Activated CD4-positive, alpha-beta memory T cell treated with anti-CD3 and anti-CD28 coated beads for 36 hours (primary cell): ENCODE measurements at places on chromosomes 1 and 21.

GRCh38 chr1:20480243-20480944 lies 5.6 kb downstream of the CAMK2N1 start:
- no peak for DNase-seq

DNA sequence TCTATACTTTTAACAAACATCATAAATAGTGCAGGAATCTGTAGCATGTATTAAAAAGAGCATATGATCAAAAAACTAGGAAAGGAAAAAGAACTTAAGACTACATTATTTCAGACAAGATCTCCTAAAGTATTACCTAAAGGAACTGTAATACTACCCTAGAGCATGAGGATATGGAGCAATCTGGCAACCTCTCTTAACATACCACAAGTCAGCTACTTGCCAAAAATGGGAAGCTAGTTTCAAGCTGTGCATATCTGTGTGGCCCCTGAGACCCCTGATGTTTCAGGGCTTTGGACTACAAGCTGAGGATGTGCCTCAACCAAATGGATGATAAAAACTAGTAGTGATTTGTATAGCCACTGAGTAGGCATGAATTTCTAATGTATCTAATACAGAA lies 525.6 kb downstream of the PTBP2 start:
- DNase-seq = no peak

- no peak for DNase-seq
Measured at GRCh38 chr1:193905288-193906085, 719.1 kb upstream of the B3GALT2 start.

DNA sequence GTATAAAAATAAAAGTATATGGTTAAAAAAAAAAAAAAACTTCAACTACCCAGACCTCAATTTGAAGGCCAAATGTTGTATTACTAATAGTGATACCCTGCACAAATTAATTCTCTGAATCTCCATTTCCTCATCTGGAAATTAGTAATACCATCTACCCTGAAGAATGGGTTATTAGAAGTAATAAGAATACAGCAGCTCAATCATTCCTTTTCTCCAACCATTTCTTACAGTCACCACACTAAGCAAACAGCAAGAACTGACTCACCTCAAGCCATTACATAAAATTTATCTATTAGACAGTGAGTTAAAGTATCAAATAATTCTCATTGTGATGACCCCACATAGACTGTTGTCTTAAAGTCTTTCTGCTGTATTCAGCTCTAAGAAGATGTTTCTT lies 39.6 kb downstream of the RERE start:
- DNase-seq = no peak

- DNase-seq = no peak
Measured at GRCh38 chr1:82689217-82689616, 888.5 kb downstream of the ADGRL2 start.

GRCh38 chr21:40976198-40977109 lies 129.5 kb upstream of the DSCAM start:
- DNase-seq = no peak

DNA sequence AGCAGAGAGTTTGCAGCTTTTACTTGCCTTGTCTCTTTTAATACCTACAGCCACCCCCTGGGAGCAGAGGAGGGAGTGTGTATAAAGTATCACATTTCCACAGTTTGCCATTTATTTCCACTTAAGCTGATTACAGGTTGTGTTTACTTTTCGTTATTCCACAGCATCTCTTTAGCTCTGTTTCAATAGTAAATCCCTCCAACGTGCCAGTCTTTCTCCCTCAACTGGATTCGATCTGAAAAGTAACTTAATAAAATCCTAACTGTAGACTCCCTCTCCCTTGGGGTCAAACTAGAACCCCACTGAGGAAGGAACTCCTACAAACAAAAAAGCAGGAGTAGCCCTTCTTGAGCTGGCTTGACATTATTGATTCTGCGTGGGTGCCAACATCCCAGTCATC lies 3.1 kb upstream of the FCGR2A start:
- no peak for DNase-seq

DNA sequence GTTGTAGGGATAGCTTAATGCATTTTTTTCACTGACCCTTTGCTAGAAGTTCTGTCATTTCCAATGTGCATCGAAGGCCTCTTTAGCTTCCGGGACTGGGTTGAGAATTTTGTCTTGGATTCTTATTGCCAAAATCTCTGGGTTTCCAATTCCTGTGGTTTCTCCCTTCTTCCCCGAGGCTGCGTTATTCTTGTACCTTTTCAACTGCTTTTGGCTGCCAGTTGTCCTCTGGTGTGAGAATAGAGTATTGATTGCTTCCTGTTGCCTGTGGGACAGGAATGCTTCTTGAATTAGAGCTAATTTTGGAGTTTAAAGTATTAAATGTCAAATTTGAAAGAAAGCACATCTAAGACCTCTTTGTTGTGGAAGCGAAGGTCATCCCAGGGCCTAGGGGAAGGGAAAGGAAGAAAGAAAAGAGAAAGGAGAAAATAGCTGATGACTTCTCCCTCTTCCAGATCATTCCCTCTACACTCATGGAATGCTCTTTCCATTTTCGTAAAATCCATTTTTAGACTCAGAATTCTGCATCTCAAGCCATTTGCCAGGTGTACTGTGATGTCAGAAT lies 21.1 kb downstream of the HUNK start:
- DNase-seq = no peak

DNA sequence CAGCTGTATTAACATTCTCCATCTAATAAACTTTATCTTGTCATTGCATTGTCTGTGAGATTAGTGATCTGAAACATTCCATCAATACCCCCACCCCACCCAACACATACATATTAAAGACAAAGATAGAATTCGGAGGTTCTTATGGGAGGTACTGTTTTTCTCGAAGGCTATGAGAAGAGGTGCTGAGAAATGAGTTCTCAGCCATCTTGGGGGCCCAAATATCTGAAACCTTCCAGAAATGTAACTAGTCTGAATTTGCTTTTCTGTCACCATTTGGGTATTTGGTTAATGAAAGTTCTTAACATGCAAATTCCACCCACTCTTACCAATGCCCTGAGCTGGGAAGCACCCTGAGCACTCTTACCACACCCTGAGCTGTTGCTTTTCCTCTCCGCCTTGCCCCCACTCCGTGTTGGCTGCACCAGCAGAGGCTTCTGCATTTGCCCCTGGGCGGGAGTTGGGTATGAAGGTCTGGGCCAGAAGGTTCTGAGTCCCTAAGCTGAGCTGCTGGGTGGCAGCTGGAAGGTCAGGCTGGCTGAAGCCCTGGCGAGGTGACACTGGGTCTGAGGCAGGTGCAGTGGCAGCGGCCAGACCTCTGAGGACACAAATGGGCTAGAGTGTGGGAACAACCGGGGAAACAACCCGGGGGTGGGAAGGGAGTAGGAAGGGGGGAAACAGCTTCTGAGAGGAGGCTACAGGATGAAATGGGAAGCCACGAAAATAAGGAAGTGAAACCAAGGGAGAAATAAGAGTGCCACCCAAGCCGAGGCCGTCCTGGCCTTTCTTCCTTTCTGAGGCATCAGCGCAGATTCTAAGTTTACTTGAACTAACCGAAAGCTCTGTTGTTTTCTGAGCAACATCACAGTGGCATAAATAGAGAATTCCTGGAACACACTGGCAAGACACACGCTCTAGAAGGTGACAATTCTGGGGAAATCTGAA lies 26.3 kb upstream of the IER5 start:
- peak; percentile 49 for DNase-seq

DNA sequence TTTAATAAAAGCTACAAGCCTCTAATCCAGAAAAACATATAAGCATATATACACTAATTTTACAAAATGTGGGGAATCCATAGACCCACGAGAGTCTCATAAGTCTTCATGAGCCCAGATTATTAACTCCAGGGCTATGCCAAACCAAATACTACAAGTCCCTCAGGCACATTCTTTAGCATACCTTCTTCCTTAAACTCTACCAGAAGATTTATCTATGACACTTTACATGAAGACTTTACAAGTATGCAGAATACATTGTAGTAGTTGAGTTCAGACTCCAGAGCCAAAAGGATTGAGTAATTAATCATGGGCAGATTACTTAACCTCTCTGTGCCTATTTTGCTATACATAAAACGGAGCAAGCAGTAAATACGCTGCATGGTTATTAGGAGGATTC lies 793.7 kb upstream of the ADGRL2 start:
- DNase-seq = no peak

DNA sequence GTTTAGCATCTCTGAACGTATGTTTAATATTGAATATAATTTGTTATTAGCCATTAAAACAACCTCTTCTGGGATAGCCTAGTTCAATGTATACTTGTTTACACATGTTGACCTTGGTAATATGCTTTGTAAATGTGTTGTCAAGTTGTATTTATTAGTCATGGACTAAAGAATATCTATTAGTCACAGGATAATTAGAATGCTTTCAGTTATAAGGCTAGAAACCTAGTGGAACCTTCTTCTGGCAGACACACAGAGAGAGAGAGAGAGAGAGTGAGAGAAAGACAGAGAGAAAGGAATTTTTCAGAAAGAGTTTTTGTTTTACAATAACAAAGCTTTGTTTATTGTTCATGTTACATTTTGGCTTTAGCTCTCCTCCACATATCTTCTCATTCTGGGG lies 181.1 kb upstream of the APP start:
- no peak for DNase-seq

GRCh38 chr21:45970674-45971615 lies 10.6 kb upstream of the COL6A1 start:
- DNase-seq = peak; percentile 63

DNA sequence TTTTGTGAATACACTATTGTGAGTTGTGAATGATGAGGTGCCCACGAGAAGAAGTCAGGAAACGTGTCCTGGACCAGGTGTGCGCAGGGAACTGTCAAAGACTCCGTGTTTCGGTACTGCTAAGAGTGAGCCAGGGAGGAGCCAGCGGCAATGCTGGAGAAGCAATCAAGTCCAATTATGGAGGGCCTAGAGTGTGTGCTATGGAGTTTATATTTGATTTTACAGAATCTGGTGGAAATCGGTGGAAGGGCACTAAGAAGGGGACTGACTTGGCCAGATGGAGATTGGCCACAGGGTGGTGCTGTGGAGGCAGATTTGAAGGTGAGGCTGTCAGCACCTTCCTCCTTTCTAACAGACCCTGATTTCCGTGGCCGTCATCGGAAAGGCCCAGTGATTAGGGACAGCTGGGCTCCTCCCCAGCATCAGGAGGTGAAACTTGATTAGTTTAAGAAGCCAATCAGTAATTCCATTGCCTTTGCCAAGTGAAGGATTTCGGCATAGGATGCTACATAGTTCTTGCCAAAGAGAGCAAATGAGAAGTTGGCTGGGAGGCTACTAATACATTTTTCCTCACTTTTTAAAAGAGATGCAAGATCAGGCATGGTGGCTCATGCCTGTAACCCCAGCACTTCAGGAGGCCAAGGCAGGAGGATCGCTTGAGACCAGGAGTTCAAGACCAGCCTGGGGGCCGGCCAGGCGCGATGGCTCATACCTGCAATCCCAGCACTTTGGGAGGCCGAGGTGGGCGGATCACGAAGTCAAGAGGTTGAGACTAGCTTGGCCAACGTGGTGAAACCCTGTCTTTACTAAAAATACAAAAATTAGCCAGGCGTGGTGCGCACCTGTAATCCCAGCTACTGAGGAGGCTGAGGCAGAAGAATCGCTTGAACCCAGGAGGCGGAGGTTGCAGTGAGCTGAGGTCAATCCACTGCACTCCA lies 7.0 kb downstream of the PTCH2 start:
- peak; percentile 94 for DNase-seq

DNA sequence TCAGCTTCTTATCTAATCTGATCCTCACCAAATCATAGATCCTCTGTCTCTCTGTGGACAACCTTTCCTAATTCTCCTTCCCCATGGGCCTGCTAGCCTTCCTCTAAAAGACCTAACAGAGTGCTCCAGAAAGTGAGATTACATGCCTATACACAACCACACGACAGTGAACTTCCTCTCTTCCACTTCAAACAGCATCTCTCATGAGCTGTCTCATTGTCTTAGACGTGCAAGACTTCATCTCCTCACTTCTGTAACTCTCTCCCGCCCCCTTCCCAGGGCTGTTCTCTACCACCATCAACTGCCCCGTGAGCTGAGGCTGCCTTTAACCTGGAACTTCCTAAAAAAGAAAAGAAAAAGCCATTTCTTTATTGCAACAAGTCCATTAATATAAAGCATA lies 14.1 kb upstream of the A3GALT2 start:
- no peak for DNase-seq

DNA sequence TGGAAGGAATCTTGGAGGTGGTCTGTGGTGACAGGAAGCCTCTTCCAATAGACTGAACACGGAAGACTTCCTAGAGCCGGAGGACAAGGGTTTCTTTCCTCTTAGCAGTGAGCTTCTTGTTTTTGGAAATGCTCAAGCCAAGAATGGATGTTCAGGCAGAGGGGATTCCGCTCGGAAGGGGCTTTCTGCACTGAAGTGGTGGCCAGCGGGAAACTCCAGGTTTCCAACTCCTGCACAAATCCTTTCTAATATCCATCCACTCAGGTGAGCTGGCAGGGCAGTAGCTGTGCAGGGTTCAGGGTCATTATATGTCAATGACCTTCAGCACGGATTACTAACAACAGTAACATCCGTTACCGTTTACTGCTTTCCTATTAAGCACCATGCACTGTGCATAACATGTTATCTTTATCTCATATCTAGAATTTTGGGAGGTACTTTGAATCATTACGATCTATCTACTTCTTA lies 573 bp upstream of the CPT2 start:
- peak; percentile 19 for DNase-seq

GRCh38 chr1:248825136-248825535 lies 579 bp downstream of the SH3BP5L start:
- DNase-seq = no peak

- DNase-seq = no peak
Measured at GRCh38 chr1:51526248-51526647, 7.2 kb upstream of the EPS15 start.

DNA sequence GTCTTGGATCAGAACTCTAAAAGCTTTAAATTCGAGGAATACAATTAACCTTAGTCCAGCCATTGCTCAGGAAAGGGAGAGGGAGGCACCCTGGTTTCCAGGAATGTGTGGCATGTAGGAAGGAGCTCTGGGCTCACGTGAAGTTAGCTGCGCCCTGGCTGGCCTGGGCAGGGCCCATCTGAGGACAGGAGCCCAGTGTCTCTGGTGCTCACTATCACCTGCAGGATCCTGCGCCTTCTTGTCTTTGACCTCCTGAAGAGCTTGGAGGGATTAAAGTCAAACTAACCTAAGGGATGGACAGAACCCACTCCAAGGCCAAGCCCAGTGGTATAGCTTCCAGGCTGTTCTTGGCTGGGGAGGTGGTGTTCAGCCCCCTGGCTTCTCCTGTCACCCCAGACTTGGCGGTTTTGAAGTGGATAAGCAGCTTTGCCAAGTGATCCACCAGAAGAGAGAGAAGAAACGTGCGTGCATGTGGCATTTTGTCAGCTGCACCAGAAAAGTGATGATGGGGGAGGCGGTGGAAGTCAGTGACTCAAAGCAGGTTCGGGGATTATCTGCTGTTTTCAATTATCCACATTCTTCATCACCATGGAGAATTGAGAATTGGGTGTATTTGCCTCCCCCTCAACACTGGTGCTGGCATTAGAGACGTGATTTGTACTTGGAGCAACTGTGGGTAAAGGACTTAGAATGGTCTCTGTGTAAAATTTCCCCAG lies 11.9 kb upstream of the KCNN3 start:
- no peak for DNase-seq

- DNase-seq = no peak
Measured at GRCh38 chr1:118325550-118326225, 140.7 kb upstream of the SPAG17 start.
